ENCODE measurements at places on chromosomes 2 and 18.

DNA sequence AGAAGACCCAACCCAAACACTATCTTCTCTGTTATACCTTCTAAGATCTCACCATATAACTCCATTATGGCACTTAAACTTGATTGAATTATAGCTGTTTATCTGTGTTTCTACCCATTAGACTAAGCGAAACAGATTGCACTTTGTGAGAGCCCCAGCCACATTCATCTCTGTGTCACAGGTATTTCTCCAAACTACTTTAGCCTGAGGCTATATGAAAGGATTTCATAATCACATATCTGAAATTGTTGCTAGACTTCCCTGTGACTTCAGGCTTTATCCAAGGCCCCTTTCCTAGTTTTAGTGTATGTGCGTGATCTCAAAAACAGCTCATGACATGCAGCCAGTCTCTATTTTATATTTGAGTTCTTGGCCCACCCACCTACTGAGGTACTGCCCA is 745.0 kb upstream of the ACVR2A start:
- no peak for DNase-seq

DNA sequence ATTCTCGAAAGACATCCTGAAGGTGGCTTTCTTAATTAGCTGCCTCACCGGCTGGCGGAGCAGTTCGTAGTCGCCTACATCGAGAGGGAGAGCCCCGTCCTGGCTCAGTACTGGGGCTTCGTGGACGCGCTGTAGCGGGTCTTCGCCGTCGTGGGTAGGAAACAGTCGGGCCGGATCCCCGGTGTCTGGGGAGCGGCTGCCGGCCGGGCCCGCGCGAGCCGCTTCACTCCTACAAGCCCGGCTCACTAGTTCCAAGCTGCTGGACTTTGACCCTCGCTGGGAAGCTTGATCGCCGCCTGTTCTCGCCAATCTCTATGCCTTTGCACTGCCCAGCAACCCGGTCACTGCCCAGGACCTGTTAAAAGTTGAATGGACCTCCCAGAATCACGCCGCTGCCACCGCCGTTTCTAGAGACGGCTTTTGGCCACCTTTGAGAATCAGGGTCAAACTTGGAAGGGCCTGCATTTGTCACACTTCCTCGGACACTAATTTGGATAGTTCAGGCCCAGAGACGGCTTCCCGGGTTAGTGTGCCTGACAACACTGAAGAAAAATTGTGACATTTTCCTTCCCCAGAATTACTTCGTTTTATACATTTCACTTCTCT is 41.4 kb upstream of the AKAIN1 start:
- DNase-seq, result peak; percentile 43

DNA sequence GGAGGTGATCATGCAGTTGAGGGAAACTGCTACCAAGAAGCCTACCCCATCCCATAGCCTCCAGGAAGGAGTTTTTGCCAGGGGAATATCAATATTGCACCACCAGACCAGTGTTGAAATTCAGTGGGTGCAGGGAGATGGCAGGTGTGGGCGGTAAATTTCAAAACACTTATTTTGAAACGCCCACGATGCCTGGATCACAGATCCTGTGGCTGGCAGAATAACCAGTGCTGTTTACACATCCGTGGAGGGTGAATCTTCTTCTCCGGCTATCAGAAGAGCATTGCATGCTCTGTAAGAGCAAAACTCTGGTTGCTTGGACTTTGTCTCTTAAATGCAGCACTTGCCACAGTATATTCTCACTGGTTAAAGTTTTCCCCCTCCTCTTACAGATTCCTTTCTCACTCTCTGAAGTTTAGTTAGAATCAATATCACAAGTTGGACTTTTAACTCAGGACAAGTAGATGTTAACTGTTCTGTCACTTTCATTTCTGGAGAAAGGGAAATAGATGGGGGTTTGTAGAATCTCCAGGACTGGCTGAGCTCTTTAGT is 70.5 kb upstream of the ZCCHC2 start:
- DNase-seq, result no peak

GRCh38 chr2:17658251-17658843 is 95.3 kb downstream of the SMC6 start:
- no peak for DNase-seq

DNA sequence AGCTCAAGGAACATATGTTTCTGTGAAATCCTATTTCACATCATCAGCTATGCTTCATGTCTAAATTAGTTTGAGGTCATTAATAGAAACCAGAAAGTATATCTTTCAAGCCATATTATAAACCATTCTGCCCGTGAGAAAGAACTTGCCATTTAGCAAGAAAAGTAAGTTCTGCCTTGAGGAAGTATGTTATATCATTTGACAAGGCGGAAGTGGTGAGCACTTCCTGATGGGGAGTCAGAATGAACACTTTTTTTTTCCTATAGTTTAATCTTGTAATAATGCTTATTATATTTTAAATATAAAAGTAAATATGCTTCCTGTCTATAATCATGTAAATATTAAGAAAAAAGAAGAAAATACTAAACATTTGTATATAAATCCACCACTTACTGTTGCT is 39.3 kb upstream of the NRXN1 start:
- DNase-seq, result no peak

DNA sequence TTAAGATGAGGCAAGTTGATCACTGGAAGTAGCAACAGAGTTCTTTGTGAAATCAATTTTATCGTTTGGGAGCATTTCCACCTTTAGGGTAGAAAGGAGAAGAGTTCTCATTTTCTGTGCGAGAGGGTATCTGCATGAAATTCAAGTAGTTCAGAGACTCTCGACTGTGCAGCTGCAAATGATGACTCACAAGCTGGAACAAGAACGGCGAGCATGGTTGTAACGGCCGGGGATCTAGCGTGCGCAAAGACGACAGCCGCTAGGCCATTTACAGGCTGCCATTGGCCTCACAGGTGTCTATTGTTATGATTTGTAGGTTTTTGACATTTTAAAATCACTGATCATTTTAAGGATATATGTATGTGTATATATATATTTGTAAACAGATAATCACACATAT is 5.2 kb downstream of the KLHL29 start:
- no peak for DNase-seq

GRCh38 chr2:105678346-105678745 is 66.4 kb upstream of the NCK2 start:
- no peak for DNase-seq

DNA sequence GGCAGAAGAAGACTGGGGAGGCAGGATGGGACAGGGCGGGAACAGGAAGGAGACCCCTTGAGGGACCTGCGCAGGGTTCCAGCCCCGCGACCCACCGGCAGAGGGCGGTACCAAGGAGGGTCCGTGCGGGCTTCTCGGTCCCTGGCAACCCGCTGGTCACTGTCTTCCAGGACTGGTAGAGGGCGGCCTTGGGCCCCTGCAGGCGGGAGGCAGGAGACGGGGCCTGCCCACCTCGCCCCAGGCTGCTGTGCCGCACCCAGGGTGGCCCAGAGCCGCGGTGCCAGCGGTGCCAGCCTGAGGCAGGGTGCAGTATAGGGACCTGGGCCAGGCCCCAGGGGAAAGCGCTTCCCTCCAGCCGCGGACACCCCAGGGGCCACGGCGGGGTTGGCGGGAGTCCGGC is 34.5 kb downstream of the NEURL3 start:
- peak; percentile 42 for DNase-seq

GRCh38 chr18:58922995-58923394 is 58.3 kb downstream of the ZNF532 start:
- no peak for DNase-seq

DNA sequence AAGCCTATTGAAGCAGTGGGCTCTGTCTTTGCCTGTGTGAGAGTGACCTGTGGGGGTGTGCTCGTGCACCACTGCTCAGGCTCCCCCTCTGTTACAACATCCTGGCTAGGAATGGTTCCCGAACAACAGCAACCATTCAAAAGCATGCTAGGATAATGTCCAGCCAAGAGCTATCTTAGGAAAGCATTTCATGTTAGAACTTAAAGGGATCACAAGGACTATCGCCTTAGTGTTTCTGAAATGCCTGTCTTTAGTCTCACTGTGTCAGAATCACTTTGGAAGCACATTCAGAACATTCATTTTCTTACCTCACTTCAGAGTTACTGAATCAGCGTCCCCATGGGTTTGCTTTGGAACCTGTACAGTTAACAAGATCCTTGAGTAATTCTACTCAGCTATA is 134.9 kb upstream of the DSEL start:
- no peak for DNase-seq

- DNase-seq, result no peak
Measured at GRCh38 chr2:230441227-230441897, 25.4 kb downstream of the SP100 start.

DNA sequence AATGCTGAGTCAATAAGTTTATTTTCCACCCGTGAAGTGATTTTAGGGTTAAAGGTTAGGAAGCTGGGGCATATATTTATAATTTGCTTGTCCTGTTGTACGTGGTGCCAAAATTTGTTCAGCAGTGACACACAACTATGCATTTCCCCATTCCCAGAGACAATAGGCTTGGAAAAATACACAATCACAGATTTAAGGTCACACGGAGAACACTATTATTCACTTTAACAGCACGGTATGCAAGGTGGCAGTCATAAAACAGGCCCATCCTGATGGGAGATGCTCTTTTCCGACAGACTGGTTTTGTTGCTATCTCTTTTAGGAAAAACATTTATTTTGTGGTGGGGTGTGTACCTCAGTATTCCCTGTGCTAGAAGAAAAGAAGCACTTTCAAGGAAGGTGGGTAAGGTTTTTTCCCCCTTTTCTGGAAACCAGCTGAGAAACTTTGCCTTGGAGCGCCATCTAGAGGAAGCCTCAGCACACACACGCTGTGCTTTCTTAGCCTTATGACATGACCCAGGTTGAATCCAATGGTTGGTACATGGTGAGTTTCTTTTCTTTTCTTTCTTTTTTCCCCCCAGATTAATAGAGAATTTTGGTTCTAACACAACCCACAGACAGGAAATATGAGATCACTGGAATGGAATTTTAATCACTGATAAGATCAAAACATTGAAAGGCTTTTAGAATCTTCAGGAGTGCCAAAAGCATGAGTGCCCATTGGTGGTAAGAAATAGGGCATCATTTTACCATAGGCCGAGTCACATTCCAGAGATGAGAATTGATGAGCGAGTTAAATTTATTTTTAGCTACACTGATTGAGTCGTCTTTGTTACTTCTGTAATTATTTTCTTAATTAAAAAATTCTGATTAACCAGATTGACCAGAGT is 332.1 kb downstream of the AGPS start:
- DNase-seq, result peak; percentile 10

GRCh38 chr2:20538308-20539132 is 91.6 kb downstream of the RHOB start:
- no peak for DNase-seq

- DNase-seq, result no peak
Measured at GRCh38 chr2:73859721-73860586, 31.2 kb downstream of the STAMBP start.

DNA sequence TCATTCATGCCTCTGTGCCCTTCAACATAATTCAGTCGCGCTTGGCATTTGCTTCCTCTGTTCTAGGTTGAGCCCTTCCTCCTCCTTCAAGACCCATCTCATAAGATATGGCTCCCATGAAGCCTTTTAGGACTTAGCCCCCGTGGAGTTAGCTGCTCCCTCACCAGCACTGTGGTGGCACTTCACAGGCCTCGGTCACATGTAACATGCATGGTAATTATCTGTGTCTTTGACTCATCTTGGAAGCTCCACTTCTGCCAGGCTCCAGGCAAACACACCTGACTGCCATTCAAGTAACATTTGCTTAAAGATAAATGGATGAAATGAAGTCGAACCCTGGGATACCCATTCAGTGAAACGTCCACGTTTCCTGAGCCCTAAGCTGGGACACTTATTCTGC is 484.7 kb downstream of the EIPR1 start:
- no peak for DNase-seq

GRCh38 chr2:112712903-112713584 is 7.8 kb upstream of the NT5DC4 start:
- no peak for DNase-seq

GRCh38 chr2:134234535-134234934 is 19.3 kb upstream of the MGAT5 start:
- DNase-seq, result no peak

DNA sequence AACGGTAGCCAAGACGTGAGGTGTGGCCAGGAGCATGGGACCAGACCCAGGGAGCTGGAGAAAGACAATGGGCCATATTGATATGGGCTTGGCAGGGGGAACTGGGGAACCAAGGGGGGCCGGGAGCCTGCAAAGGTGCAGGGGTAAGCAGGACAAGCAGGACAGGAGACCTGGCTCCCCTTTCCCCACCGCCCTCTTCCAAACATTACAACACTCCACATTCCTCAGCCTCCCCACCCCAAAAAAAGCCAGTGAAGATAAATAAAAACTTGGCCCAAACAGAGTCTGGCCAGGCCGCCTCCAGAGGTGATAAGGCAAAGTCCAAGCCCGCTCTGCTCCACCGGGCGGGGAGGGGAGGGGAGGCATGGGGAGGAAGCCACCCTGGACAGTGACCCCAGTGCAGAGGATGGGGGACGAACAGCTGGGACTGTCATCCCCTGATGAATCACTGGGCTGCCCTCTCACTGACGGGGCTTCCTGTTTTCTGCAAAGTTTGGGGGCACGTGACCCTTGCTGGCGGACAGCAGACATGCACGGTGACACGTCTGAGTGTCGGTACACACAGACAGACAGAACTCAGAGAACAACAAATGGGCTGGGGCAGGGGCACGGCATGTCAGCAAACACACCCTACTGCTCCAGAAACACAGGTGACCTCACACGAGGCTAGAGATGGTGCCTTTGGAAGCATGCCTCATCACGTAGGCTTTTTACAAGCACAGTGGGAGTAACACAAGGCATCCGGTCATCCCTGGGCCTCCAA is 100.2 kb downstream of the TNS1 start:
- no peak for DNase-seq

GRCh38 chr2:65450393-65450792 is 18.0 kb upstream of the SPRED2 start:
- DNase-seq, result no peak

GRCh38 chr18:49022311-49023161 is 71.8 kb upstream of the SMAD7 start:
- DNase-seq, result no peak

All from effector CD8-positive, alpha-beta T cell (primary cell).